COR-L47 (cell line): ENCODE measurements at places on chromosomes 4 and X.

DNA sequence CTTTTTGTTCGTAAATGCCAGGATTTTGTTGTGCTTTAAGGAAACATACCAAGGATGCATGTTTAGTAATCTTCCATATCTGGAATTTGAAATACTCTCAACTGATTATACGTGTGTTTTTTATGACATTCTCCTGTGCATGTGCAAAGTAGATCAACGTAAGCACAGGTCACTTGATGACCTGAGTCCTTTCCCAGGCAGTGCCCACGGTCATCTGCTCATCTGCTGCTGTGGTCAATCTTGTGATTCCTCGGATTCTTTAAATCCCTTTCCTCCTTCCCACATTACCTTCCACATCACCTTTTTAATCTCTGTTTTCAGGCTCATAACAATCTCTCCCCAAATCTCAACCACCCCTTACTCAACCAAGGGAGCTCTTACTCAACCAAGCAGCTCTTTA lies 104.1 kb downstream of the RASL11B start:
- DNase-seq, result no peak

- DNase-seq, result no peak
These were observed 33.1 kb downstream of the DCTD start for GRCh38 chr4:182884040-182884439.

DNA sequence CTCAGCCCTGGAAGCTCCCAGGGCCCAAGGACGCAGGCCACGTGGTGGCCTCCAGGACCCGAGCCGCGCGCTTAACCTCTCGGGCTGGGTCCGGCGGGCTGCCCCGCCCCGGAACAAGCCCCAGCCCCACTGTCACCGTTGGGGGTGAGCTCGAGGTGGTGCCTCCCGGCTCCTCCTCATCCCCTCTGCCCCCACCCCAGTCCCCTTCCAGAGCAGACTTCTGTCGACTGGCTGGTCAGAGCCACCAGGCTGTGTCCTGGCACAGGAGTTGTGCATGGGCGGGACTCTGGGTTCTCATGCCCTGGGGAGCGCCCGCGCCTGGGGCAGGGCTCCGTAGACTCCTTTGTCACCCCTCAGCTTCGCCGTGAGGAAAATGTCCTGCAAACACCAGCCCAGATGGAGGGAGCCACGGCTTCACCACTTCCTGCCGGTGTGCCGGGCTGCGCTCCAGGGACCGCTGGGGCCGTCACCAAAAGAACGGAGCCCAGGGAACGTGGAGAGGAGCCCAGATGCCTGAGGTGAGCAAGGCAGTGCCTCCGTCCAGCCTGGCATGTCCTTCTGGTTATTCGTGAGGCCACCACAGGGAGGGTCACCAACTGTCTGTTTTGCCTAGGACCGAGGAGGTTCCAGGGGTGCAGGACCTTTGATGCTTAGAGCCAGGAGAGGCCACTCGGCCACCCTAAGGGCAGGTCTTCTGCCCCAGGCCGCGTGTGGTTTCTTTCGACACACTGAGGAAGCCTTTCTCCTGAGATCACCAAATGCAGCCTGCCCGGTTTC lies 7.1 kb upstream of the RGS12 start:
- DNase-seq, result no peak

DNA sequence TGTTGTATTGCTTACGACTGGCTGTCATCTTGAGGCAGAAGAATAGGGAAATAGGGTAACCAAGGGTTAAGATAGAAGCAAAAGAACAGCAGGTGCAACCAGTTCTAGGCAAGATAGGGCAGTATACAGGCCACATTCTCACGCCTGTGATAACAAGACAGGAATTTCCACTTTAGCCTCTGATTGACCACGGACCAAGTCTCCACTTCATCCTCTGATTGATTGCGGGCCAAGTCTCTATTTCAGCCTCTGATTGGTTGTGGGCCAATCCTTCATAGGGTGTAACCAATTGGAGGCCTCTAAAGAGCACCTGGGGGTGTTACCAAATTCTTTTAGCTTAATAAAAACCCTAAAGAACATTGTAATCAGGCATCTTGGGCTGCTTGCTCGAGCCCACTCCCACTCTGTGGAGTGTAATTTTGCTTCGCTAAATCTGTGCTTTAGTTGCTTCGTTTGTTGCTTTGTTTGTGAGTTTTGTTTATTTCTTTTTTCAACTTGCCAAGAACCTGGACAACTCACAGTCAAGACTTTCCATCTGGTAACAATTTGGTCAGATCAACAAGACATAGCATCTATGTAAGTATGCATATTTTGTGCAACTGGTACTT lies 8.7 kb upstream of the TBC1D9 start:
- no peak for DNase-seq

DNA sequence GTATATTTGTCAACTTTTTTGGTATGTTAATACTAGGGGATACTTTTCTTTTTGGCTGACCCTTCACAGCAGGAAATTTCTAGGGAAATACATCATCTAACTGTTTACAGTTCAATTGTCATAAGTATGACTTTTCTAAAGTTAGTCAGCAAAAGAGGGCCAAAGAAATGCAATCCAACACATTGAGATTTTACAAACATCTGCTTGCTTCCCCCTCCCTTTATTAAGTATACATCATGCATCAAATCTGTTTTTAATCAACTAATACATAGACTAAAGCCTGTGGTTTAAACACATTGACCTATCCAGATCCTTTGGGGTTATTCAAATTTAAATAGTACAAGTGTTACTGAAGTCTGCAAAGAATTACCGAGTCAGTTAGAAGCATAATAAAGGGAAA lies 93.9 kb downstream of the MID1 start:
- no peak for DNase-seq

DNA sequence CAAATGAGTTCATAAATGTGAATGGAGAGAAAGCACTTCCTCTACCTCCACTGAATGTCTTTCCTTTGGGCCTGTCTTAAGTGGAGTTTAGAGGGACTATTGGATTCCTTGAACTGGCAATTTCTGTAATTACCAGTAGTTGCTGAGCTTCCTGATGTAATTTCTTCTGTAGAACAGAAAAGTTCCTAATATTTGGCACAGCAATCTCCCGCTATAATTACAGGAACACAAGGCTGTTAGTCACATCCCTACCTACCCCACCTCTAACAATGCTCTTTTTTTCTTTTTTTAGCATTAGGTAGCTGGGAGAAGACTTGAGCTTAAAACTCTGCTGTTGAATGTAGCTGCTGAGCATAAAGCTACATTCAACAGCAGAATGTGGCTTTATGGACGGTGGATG lies 24.8 kb upstream of the RBPJ start:
- DNase-seq, result no peak

- no peak for DNase-seq
These were observed 5.1 kb downstream of the HS6ST2 start for GRCh38 chrX:132953354-132953753.

- DNase-seq, result no peak
These were observed 16.9 kb downstream of the PLAC1 start for GRCh38 chrX:134641346-134641745.

DNA sequence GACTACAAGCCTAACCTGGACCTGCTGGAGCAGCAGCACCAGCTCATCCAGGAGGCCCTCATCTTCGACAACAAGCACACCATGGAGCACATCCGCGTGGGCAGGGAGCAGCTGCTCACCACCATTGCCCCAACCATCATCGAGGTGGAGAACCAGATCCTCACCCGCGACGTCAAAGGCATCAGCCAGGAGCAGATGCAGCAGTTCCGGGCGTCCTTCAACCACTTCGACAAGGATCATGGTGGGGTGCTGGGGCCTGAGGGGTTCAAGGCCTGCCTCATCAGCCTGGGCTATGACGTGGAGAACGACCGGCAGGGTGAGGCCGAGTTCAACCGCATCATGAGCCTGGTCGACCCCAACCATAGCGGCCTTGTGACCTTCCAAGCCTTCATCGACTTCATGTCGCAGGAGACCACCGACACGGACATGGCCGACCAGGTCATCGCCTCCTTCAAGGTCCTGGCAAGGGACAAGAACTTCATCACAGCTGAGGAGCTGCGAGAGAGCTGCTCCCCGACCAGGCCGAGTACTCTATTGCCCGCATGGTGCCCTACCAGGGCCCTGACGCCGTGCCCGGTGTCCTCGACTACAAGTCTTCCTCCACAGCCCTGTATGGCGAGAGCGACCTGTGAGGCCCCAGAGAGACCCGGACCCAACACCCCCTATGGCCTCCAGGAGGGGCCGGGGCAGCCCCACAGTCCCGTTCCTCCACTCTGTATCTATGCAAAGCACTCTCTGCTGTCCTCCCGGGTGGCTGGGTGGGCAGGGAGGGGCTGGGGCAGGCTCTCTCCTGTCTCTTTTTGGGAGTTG lies 486.2 kb downstream of the TRAM1L1 start:
- no peak for DNase-seq

- no peak for DNase-seq
These were observed 39.1 kb upstream of the MBTPS2 start for GRCh38 chrX:21800344-21800770.

GRCh38 chr4:153183146-153183545 lies 21.1 kb upstream of the TRIM2 start:
- no peak for DNase-seq

GRCh38 chrX:1423215-1423614 lies 29.5 kb downstream of the ASMTL start:
- no peak for DNase-seq

DNA sequence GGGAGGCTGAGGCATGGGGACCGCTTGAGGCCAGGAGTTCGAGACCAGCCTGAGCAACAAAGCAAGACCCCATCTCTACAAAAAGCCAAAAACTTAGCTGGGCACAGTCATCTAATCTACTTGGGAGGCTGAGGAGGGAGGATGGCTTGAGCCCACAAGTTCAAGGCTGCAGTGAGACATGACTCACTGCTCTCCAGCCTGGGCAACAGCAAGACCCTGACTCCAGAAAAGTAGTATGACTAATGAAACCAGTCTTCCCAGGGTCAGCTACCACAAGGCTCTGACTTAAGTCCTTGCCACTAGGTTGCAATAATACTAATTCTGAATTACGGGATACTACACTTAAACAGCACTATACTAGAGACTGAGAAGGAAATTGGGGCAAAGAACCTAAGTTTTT lies 33.1 kb downstream of the ERVMER34-1 start:
- no peak for DNase-seq

GRCh38 chr4:27101126-27101525 lies 240.5 kb downstream of the STIM2 start:
- DNase-seq, result no peak

DNA sequence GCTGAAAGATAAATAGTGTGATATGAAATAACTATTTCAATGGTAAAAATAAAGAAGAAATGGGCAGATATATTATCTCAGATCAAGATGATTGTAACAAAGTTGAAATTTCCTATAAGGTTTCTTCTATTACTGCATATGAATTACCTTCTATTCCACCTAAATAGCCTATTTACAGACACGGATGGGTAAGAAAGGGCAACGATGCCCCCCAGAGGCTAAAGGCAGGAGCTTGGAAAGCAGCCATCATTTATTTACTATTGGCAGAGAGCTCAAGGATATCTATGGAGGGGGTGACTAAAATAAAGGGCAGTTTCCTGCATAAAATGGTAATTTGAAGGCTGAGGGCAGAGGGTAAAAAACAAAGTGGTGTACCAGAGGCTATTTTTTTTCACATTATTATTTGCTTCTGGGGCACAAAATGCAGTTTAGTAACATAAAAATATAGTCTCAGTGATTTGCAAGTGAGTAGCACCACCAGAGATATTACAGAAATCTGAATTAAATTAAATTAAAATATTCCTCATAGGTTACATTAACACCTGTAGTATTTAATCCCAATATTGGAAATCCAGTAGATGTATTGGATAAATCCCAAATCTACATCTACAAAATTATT lies 123.1 kb downstream of the BTC start:
- peak; percentile 79 for DNase-seq

- no peak for DNase-seq
These were observed 346.8 kb downstream of the NR3C2 start for GRCh38 chr4:148095346-148095923.

DNA sequence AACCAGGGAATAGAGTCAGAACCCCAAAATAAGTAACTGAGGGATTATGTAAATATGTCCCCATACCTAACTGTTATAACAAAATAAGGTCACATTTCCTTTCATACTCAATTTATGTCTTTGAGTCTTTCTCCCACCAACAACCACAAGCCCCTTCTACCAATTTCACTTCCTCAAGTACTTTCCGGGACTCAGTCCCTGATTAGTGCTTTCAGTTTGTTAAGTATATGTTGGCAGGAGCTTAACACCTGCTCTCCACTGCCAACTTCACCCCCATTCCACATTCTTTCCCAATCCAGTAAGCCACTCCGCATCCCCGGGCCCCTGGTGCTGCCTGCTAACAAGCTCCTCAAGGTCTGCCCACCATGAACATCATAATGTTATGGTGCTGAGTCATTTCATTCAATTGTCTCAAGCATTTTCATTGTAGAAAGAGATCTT lies 71.3 kb upstream of the SPRY1 start:
- no peak for DNase-seq

- DNase-seq, result no peak
These were observed 10.7 kb downstream of the MED12 start for GRCh38 chrX:71128915-71129765.

GRCh38 chrX:530726-531610 lies 99.6 kb upstream of the SHOX start:
- no peak for DNase-seq

DNA sequence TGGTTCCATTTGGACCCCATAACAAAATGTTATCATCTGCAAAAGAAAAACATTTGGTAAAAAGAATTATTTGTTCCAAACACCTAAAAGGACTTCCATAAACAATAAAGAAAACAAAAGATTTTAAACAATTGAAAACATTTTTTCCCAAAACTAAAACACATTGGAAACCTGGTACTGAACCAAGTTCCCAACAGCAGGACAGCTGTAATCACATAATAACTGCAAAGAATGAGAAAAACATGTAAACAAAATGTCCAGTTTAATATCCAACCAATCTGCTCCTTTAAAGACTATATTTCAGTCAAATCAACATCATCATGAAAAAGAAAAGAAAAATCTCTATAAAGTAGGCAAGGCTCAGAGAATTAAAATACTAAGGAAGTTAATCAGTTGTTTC lies 36.3 kb downstream of the PRDM5 start:
- DNase-seq, result no peak

DNA sequence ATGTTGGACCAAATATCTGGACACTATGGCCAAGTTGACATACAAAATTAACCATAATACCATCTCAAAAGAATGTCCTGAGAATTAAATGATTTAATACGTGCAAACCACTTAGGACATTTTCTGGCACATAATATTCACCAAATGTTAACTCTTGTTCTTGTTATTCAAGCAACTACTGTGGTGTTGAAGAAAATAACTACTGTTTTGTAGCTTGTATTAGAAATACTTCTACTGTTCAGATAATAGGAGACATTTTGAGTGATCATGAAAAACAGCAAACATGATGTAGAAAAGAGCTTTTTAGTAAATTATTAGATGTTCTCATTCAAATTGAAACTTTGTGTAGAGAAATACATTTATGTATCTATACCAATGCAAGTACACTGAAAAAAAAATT lies 140.7 kb upstream of the SMIM31 start:
- no peak for DNase-seq
